CD4-positive, CD25-positive, alpha-beta regulatory T cell (primary cell): ENCODE measurements at places on chromosomes 1 and 21.

- peaks cover 8% of the 10 kb centered on the region for H3K27me3 ChIP-seq
- no peak overlapping the region for H3K27ac ChIP-seq
- DNase-seq: no peak
- peaks cover 5% of the 10 kb centered on the region for H3K4me1 ChIP-seq
- H3K4me3 ChIP-seq: no peak overlapping the region
Measured at GRCh38 chr1:204760757-204761156, 75.2 kb upstream of the LRRN2 start.

GRCh38 chr1:31127266-31127665 is 61.7 kb upstream of the PUM1 start:
- no peaks in the 10 kb centered on the region for H3K27me3 ChIP-seq
- DNase-seq: no peak
- no peaks in the 10 kb centered on the region for H3K36me3 ChIP-seq
- H3K27ac ChIP-seq: no peak overlapping the region
- no peaks in the 10 kb centered on the region for H3K4me1 ChIP-seq

DNA sequence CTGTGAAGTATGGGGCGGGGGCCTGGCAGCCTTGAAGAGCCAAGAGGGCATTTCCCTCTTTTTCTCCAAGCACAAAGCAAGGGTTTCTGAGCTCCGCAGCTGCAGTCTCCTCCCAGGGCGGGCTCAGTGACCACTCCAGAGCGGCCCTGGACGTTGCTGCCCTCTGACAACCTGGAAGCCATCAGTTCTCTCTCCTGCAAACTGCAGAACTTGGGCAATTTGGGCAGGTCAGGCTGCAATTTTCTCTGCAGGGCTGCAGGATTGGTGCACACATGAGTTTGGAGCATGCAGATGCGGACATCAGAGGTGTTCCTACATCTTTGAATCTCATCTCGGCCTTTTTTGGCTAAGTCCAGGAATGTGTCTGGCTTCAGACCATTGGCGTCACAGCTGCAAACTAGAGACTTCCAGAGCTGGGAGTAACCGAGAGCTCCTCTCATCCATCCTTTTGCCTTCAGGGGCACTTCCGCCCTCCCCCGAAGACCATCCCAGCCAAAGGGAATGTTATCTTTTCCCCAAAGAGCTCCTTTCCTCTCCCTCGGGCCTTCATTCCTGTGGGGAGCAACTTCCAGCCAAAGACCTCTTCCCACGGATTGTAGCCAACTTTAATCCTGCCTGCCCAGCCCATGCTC is 139.6 kb upstream of the WNT4 start:
- no peaks in the 10 kb centered on the region for H3K4me1 ChIP-seq
- no peak for DNase-seq
- H3K27me3 ChIP-seq: no peaks in the 10 kb centered on the region
- H3K4me3 ChIP-seq: no peak overlapping the region

- H3K27me3 ChIP-seq: no peaks in the 10 kb centered on the region
- peaks cover 9% of the 10 kb centered on the region for H3K4me1 ChIP-seq
- H3K4me3 ChIP-seq: no peak overlapping the region
- H3K27ac ChIP-seq: no peak overlapping the region
- no peaks in the 10 kb centered on the region for H3K36me3 ChIP-seq
- DNase-seq: no peak
Measured at GRCh38 chr1:206036663-206037455, 13.2 kb upstream of the CTSE start.
